ENCODE measurements at places on chromosomes 6 and 20.

DNA sequence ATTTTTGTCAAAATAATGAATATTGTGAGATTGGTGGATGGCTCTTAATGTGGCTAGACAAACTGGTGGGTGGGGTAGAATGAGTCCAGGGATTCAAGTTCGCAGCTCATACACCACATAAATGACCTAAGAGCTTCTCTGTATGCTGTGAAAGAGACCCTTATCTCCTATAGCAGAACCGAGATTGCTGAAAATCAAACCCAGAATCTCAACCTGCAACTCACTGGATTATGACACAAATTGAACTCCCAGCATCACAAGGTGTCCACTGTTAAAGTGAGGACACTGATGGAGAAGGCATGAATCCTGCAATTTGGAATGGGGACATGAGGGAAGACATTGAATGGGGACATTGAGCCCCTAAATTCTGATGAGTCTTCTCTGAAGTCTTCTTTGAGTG lies 51.3 kb upstream of the CNKSR3 start:
- no peak for DNase-seq

DNA sequence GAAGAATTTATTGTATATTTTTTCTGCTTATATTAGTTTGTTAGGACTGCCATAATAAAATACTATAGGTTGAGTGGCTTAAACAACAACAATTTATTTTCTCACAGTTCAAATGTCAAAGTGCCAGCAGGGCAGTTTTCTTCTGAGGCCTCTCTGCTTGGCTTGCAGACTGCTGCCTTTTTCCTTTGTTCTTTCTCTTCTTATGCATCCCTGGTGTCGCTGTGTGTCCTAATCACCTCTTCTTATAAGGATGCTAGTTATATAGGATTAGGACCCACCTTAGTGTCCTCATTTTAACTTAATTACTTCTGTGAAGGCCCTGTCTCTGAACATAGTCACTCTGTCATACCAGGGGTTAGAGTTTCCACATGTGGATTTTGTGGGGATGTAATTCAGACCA lies 354.4 kb downstream of the NKAIN2 start:
- DNase-seq: no peak

DNA sequence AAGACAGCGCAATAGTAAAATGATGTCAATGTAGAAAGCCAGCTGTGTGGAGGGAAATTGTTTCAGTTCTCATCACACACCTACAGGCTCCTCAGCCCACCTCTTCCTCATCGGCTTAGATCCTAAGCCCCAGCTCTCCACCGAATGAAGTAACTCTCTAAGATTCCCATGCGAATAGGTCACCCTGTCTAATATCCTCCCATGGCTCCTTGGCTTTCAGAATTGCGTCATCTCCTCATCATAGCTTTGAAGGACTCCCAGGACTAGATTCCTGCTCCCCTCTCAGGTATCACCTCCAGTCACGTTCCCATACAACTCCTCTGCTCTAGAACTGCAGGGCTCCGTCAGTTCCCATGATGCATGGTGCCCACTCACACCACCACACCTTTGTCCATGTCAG lies 16.2 kb upstream of the SLC22A16 start:
- no peak for DNase-seq

- no peak for DNase-seq
Measured at GRCh38 chr20:32208499-32209154, 947 bp downstream of the POFUT1 start.

GRCh38 chr6:154462425-154462824 lies 48.1 kb downstream of the CNKSR3 start:
- DNase-seq: no peak

GRCh38 chr6:37052027-37052628 lies 46.7 kb downstream of the FGD2 start:
- DNase-seq: peak; percentile 43

- DNase-seq: peak; percentile 70
Measured at GRCh38 chr6:43172104-43173007, 1.3 kb downstream of the SRF start.

DNA sequence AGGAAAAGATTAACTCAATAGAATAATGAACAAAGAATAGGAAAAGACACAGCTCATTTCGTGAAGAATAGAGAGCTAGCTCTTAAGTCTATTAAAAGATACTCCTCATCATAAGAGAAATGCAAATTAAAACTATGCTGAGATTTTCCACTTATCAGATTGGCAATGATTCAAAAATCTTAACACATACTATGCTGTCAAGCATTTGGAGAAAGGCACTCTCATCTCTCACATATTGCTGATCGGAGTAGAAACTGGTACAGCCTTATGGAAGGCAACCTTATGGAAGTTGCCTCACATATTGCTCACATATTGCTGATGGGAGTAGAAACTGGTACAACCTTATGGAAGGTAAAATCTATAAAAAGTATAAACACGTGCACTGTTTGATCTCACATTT lies 21.4 kb upstream of the PLAGL1 start:
- no peak for DNase-seq

- DNase-seq: no peak
Measured at GRCh38 chr20:58112017-58112781, 116.3 kb downstream of the ANKRD60 start.

DNA sequence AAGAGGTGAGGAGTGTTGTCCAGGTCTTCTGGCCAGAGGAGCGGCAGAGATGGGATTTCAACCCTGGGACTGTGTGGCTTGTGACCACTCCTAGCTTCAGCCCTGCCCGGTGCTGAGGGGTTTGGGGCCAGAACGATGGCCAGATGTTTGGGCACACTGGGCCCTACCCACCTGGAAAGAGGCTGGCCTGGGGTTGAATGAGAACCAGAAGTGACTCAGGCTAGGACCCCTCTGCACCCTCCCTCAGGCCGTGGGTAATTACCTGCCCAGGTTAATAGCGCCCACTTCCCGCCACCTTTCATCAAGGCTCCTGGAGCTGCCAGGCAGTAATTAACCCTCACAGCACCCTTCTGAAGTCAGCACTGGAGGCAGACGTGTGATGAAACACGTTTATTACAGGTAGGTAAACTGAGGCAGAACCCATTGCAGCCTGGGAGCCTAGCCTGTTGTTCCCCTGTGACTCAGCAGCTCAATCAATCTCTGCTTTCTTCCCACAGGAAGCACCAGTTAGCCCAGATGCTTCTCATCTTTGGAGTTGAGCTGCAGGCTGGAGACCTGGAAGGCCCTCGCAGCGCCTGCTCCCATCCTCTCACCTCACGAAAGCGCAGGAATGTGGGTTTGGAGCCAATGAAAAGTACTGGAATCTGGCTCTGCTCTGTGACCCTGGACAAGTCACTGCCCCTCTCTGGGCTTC lies 120.8 kb downstream of the CEBPB start:
- no peak for DNase-seq

GRCh38 chr6:99560668-99561067 lies 7.8 kb downstream of the CCNC start:
- DNase-seq: no peak

GRCh38 chr20:48535556-48535955 lies 292.2 kb downstream of the PREX1 start:
- no peak for DNase-seq

- no peak for DNase-seq
Measured at GRCh38 chr6:3592371-3592941, 135.6 kb upstream of the SLC22A23 start.

Measured in stimulated activated naive CD8-positive, alpha-beta T cell treated with anti-CD3 and anti-CD28 coated beads, Interleukin-15, amount 100 ng/mL, for 72 hours (primary cell).